ELR (cell line): ENCODE measurements at places on chromosomes 5 and 9.

DNA sequence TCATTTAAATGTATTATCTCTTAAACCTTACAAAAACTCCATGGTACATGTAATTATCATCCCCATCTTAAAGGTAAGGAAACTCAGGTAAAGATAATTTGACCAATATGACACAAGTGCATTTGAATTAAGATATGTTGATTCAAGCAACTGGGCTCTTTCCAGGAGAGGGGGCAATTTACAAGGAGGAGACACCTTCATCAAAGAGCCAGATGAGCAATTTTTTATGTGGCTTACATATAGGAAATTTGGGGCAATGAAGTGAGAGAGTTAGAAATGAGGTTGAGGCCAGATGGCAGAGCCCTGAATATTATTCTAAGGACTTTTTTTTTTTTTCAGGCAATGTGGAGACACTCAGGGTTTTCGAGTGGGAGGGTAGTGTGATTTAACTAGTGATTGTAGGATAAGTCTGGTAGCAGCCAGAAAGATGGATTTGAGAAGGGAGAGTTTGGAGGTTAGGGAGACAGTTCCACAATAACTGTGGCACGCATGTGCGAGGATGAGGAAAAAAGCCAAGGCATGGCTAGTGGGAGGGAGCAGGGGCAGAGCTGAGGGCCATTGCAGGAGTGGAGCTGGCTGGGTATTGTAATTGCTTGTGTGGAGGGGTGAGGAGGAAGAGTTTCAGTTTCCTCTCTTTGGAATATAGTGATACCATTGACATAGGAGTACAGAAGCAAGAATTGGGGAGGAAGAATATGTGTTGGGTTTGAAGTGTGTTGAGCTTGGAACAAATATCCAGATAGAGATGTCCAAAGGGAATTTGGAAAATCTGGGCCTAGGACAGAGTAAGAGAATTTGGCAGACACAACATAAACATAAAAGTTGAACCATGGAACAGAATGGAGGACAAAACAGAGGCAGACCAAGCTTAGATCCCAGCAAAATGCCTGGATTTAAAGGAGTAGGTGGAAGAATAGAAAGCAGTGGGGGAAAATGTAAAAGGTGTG is 72.0 kb downstream of the ACTBL2 start:
- peak; percentile 15 for DNase-seq

DNA sequence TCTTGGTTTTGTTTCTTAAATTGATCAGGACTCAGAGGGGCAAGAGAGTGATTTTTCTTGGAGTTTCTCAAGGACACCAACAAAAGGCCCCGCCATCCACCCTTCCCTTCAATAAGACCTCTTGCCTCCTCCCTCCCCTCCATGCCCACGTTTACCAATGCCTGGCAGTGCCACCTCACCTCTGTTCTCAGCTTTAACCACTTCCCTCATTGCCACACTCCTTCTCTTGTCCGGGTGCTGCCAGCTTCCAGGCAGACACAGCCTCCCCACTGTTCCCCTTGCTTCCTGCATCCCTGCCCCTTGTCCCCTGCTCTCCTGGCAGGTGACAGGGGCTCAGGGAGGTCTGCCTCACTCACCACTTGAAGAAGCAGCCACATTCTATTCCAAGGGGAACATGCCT is 90.8 kb downstream of the LHX2 start:
- no peak for DNase-seq

DNA sequence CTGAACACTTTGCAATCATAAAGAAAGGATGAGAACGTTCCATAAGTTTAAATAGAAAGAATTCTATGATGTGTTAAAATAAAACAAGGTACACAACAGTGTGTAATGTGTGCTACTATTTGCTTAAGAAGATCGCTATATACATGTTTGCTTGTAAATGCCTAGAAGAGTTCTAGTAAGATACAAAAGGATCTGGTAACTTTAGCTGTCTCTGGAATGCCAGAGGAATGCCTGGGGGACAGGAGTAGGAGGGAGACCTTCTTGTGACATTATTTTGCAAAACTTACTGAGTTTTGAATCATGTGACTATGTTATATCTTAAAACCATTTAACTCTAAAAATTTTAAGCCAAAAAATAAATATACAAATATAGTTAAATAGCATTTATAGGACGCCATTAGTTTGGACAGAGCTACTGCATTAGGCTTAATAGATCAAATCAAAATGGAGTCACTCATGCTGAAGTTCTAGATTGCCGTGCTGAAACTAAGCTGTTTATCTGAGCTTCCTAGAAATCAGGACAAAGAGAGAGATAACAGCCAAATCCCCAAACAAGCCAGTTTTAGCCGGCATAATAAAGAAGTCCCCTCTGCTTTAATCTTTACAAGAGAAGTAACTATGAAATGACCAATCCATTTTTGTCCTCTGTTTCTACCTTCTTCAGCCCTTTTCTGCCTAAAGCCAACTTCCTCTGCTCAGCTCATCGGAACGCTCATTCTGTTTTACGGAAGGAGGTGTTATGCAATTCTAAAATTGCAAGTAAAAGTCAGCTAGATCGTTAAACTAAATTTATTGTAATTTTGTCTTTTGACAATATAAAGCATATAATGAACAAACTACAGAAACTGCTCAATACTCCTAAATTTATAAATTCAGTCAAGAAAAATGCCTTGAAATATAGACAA is 44.8 kb downstream of the LIX1 start:
- no peak for DNase-seq

DNA sequence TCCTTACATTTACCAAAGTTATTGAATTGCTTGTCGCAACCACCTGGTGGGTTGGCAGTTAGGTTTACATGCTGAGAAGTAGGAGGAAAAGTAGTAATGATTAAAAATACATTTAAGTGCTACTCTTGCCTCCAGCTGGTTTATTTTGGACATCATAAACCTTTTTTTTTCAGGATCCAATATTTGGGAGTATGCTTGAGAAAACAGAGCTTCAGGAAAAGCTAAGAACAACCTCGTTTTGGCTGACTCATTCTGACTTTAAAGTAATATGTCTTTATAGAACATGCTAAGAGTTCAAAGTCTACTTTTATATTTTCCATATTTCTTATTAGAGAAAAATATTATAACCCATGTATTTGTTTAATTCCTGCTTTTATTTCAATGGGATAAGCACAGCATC is 41.7 kb upstream of the BNC2 start:
- no peak for DNase-seq

- DNase-seq: no peak
Measured at GRCh38 chr9:23447166-23447565, 378.9 kb downstream of the ELAVL2 start.

DNA sequence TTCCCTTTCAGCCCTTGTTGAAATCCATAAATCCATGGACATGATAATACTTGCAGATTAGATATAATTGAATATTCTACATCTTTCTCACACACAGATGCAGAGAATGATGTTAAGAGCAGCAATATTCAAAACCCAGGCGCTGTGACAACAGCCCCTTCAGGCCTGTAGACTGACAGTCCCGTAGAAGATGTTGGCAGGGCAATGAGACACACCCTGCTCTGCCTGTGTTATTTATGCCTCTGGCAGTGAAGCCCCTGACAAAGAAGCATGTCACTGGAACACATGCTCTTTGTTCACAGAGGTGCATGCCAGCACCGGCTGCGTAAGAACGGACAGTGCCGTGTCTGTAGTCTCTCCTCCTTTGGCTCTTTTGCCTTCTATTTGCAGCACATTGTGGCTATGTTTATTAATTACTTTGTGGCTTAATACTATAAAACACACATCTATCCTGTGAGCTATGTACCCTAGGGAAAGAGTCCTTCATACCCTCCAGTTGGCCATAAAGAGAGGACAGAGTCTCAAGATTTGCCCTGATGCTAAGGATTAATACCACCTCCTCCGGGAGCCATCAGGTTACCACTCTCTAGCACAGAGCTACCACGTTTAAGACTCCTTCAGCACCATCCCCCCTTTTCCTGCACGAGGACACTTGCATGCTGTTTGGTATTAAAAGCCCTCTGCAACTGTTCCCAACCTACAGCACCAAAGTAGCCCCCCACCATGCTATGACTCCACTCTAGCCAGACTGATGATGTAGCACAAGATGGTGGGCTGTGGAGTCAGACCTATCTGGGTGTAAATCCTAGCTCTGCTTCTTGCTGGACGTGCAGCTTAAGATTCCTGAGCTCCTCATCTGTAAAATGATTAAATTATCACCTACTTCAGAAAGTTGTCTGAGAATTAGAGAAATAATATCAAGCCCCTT is 2.0 kb upstream of the ANP32B start:
- no peak for DNase-seq

DNA sequence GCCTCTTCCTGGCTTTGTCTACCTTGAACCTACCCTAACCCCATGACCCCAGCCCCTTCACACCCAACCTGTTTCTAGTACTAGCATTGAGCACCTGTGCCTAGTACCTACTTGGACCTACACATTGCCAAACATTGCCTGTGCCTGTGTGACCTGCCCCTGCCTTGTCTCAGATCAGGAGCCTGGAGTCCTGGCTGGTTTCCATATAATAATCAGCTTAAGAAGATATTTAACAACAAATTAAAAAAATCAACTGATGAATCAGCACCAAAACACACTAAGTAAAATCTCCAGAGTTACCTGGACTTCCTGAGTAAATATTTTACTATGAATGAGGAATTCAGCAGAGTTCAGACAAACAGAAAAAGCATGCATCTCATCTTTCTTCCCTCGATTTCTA is 17.7 kb downstream of the LPAR1 start:
- no peak for DNase-seq

- DNase-seq: no peak
Measured at GRCh38 chr9:116596646-116597045, 90.5 kb upstream of the TRIM32 start.

GRCh38 chr5:54894957-54895815 is 90.2 kb downstream of the ESM1 start:
- DNase-seq: no peak

GRCh38 chr9:82968816-82969215 is 94.1 kb downstream of the RASEF start:
- DNase-seq: peak; percentile 6

- no peak for DNase-seq
Measured at GRCh38 chr5:141574122-141574510, 44.7 kb downstream of the DIAPH1 start.

GRCh38 chr5:100566382-100567141 is 31.4 kb downstream of the FAM174A start:
- no peak for DNase-seq

DNA sequence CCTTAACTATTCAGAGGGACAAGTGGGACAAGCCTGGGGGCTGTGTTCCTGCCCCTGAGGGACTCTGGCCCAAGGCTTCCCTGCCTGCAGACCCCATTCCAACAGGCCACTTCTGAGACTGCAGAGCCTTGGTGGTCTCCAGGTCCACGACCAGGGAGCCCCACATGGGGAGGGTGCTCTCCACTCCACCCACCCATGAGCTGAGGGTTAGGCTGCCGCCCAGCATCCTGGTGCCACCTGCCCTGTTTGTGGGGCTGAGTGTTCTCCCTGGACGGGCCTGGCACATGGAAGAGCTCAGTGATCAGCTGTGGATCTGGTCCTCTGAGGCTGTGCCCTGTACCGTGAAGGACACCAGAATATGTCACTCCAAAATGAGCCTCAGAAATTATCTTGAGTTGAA is 2.5 kb upstream of the ABO start:
- DNase-seq: no peak

DNA sequence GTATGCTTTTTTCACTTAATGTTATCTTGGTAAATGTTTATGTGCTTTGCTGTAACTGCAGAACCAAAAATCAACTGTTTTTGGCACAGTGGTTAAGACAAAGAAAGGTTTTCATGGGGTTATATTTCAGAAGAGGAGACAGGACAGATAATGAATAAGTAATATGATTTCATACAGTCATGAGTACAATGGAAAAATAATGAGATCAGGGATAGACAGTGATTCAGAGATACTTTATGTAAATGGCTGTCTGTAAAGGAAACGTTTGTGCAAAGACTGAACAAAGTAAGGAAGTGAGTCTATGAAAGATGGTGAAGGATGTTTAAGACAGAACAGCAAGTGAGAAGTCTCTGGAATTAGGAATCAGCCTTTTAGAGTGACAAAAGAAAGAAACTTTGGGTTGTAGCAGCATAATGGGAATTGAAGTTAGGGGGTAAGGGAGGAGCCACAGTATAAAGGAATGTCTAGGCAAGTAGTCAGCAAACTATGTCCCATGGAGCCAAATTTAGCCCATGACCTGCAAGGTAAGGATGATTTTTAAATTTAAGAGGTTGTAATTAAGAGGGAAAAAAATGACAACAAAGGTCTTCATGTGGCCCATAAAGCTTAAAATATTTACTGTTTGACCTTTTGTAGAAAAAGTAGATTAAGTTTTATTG is 55.0 kb downstream of the TNPO1 start:
- peak; percentile 36 for DNase-seq

GRCh38 chr9:2936221-2936620 is 92.3 kb upstream of the PUM3 start:
- peak; percentile 8 for DNase-seq

- no peak for DNase-seq
Measured at GRCh38 chr9:123065196-123065595, 31.7 kb downstream of the GPR21 start.

GRCh38 chr5:21398511-21398910 is 1410.5 kb upstream of the CDH18 start:
- no peak for DNase-seq

- DNase-seq: no peak
Measured at GRCh38 chr5:113124265-113124664, 147.7 kb downstream of the DCP2 start.

DNA sequence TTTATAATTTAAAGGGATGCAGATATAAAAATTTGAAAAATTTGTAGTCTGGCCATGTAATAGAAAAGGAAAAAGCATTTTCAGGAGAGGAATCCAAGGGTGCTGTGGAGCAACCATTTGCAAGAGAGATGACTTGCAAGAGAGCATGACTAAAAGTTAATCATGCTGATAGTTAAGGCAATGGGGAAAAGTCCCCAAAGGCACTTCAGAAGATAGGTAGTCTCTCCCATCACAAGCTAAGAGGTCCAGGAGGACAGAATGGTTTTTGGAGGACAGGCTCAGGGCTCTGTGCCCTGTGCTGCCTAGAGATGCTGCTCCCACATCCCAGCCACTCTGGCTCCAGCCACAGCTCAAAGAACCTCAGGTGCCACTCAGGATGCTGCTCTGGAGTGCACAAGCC is 38.8 kb downstream of the DNAJB5 start:
- peak; percentile 46 for DNase-seq

GRCh38 chr5:109690242-109690974 is 681 bp downstream of the MAN2A1 start:
- peak; percentile 59 for DNase-seq

DNA sequence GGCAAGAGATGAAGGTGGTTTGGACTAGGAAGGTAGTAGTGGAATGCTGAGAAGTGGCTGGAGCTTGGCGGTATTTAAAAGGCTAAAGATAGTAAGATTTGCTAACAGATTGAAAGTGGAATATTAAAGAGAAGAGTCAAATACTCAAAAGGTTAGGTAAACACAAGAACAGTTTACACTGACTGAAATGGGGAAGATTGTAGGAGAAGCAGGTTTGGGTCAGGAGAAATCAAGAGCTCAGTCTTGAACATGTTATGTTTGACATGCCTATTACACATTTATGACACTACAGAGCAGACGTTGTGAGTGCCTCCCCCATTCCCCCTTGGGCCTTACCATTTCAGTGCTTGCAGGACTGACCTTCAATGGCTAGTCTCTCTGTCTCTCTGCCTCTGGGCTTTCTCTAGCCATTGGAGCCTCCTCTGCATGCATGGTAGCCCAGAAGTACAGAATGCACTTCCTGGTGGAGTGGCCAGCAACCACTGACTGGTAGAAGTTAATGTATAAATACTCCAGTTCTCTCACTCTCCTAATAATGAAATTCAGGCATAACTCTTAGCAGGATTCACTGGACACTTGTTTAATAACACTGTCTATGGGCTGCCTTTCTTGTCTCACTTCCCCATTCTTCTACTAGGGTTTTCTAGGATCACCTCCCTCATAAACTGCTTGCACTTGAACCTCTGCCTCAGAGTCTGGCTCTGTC is 56.8 kb downstream of the HMGCS1 start:
- no peak for DNase-seq

GRCh38 chr9:87212605-87213021 is 265.3 kb upstream of the GAS1 start:
- DNase-seq: peak; percentile 60
